ENCODE measurements at places on chromosomes 2 and 18. TPM values are rescaled to one million over a fixed set of nuclear protein-coding genes. Genes with fewer than 3 reads are reported as not detected.

- no peak for DNase-seq
Measured at GRCh38 chr18:55506074-55506473, 81.9 kb downstream of the TCF4 start.

DNA sequence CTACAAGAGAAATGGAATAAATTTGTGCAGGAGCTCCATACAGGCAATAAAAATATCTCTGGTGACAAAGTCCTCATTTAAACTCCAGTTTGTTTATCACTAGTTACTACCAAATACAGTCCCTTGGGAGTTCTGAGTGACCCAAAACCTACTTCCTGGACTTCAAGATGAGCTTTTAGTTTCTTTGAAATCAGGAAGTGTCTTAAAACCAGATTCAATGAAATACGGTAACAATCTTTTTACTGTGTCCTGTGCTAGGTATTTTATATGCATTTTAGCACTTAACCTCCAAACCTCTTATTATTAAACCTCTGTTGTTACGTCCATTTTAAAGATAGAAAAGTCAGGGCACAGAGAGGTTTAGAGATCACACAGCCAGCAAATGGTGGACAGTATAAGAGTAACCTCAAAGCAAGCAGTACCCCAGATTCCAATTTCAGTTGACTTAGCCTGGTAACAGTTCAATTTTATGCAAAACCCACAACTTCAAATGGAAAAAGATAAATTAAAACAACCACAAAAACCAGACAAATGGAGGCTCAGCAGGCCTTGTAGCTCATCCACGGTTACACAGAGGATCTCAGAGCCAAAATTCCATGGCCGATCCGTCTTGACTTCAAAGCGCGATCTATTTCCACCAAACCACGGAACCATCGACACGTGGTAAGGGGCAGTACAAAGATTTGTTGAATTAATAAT lies 1.3 kb upstream of the KCMF1 start:
- peak; percentile 33 for DNase-seq

- no peak for DNase-seq
Measured at GRCh38 chr2:215454519-215455246, 18.8 kb upstream of the FN1 start.

DNA sequence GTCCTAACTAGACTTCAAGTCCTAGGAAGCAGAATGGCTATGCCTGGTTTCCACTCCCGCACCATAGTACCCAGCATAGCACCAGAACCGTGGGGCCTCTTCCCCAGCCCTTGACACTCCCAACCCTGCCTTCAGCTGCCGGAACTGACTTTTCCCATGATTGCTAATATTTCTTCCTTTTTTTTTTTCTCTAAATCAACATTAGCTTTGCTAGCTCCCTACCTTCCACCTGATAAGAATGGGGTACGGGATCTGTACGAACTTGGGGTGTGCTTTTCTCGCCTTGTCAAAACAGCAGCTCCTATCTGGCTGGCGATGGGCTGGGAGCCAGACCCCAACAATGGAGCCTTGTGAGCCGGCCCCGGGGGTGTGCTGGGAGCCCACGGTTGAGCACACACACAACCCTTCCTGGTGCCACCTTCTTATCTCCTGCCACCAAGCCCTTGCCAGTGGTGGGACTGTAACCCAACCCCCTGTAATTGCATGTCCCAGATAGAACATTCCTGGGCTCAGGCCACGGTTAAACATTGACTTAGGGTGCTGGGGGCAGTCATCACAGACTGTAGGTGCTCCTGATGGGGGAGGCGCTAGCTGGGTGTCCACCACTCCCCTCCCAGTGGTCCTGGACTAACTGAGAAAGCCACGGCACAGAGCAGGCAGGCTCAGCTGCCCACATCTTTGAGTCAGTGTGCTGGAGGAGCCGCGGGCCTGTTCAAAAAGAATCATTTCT lies 213.0 kb upstream of the HAAO start:
- peak; percentile 11 for DNase-seq

DNA sequence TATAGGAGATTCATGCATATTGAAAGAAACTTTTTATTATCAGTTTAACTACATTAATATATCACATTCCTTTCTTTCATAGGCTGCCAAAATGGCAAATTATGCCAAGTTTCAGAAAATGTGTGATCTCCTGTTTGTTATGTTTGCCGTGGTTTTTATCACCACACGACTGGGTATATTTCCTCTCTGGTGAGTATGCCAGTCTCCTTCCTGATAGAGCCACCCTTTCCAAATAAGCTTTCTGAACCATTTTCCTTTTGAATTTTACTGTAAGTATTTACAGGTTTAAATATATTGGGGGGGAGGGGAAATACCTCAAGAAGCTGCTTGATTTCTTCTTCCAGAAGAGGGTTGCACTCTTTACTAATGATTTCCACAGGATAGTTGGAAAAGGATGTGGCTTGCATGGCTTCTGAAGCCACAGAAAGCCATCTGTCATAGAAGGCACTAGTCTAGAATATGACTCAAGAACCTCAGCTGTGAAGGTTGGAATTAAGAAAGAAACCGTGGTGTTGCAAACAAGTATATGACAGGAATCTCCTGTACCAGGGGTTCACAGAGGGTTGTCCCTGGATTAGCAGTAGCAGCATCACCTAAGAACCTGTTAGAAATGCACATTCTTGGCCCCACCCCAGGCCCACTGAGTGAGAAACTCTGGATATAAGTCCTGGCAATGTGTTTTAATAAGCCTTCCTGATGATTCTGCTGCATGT lies 84.5 kb upstream of the NOSTRIN start:
- DNase-seq: no peak

DNA sequence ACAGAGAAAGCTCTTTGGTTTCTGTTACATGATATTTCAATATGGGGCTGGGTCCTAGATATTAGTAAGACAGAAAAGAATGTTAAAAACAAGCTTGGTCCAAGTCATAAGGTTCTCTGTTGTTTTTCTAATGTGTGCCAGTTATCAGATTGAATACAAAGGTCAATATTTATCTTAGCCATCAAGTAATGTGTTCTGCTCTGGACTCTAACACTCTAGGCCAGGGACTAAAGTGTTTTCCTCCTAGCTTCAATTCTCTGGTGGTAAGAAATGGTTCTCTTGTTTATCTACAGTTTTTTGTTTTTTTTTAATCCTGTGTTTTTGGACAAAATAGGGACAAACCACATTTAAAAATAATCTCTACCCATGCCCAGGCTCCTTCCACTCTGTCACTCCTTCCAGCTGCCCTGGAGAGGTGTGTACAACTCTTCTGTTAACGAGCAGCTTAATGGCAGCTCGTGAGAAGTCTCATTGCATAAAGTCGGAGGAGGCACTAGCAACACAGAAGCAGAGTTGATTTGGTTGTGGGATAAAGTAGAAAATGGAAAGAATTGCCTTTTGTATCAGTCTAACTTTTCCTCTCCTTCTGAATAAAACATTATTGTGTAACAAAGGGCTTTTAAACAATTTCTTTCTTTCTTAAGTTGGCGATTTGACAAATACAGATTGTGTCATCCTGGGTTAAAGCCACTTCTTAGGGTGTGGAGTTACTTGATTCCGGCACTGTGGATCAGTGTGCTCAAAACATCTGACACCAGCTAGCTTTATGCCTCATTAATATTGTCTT lies 8.0 kb upstream of the SESTD1 start:
- DNase-seq: no peak

DNA sequence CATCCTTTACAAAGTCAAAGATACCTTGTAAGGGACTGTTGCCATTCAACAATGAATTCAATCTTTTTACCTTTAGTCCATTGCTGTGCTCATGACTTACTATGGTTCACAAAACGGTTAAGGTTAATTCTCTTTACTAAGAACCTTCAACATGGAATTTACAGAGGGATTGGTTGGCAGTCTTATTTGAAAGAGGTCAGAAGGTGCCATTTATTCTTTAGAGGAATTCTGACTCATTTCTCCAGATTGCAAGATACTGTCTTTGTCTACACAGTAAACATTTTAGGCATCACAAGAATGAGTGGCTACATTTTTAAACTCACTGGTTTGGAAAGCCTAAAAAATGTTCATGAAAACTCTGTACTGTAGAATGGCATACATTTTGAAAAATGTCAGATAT lies 17.4 kb downstream of the KCNH7 start:
- no peak for DNase-seq

Gene PLGLB2
- 1.6 TPM for total RNA-seq

Gene PLEKHH2
- total RNA-seq: 1.9 TPM

Data from activated naive CD8-positive, alpha-beta T cell treated with anti-CD3 and anti-CD28 coated beads, Interleukin-2, amount 10 ng/mL, durations not matched to agents 7 days and 5 days (primary cell).